ENCODE measurements at places on chromosomes 1 and 21. TPM values are rescaled to one million over a fixed set of nuclear protein-coding genes. Genes with fewer than 3 reads are reported as not detected.

Gene LORICRIN
- total RNA-seq = not detected

Gene MCOLN2
- 110 TPM for total RNA-seq

Gene CD244
- total RNA-seq = 1.9 TPM

Gene IGFN1
- total RNA-seq = not detected

Gene ZZZ3
- total RNA-seq = 58.3 TPM

Gene FAM72D
- 9.4 TPM for total RNA-seq

Gene F5
- total RNA-seq = 72.2 TPM

Gene TFB2M
- 32.9 TPM for total RNA-seq

Gene LUZP1
- total RNA-seq = 19.5 TPM

Gene TNFRSF8
- total RNA-seq = 1.5 TPM

Gene HUNK
- 0.20 TPM for total RNA-seq

Gene ASPM
- 19.2 TPM for total RNA-seq

Gene MCM3AP
- 131 TPM for total RNA-seq

Gene NPR1
- total RNA-seq = not detected

Gene ARTN
- 0.22 TPM for total RNA-seq

Gene RGS8
- total RNA-seq = not detected

Gene SLC45A1
- 0.58 TPM for total RNA-seq

Gene ITLN1
- not detected for total RNA-seq

Gene SAMD13
- 0.39 TPM for total RNA-seq

Gene RABGGTB
- total RNA-seq = 212 TPM

Gene AKR7A3
- total RNA-seq = 0.29 TPM

Gene SPATA1
- total RNA-seq = 0.69 TPM

Gene PTPN7
- total RNA-seq = 446 TPM

Gene E2F2
- 19.1 TPM for total RNA-seq

Gene RNU1-1
- total RNA-seq = 1,293 TPM

Gene SLC5A9
- not detected for total RNA-seq

Gene FMO5
- total RNA-seq = 0.31 TPM

Gene PTPN14
- total RNA-seq = 0.91 TPM

Gene FCGR1A
- total RNA-seq = not detected

Gene MNDA
- 0.22 TPM for total RNA-seq

Gene VWA5B1
- total RNA-seq = not detected

Gene TMCC2
- 8.4 TPM for total RNA-seq

Data from CD8-positive, alpha-beta memory T cell (primary cell).